Fibroblast of villous mesenchyme (primary cell): ENCODE measurements at places on chromosomes 3 and 15. TPM values are rescaled to one million over a fixed set of nuclear protein-coding genes. Genes with fewer than 3 reads are reported as not detected.

GRCh38 chr15:100259266-100259665, 82.5 kb downstream of the ADAMTS17 start:
- DNase-seq, result no peak

- DNase-seq, result no peak
These were observed 88.6 kb downstream of the IQCH start for GRCh38 chr15:67343206-67343605.

DNA sequence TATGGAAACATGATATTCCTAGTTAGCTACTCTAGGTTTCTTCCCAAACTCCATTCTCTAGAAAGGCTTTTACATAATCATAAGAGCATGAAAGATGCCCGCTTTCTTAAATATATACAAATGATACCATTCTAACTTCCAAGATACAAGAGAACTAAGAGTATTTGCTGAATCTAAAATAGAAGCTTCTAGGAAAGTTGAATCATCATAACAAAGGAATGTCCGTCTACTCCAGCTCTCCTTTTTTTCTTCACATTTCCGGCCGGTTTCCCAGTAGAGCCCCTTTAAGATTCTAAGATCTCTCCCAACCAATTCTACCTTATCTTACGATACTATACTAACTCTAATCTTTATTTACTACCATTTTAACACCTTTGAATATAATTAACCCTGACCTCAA, 60.1 kb downstream of the RAD18 start:
- no peak for DNase-seq

- peak; percentile 59 for DNase-seq
These were observed 10.4 kb downstream of the SLITRK3 start for GRCh38 chr3:165185707-165186327.

DNA sequence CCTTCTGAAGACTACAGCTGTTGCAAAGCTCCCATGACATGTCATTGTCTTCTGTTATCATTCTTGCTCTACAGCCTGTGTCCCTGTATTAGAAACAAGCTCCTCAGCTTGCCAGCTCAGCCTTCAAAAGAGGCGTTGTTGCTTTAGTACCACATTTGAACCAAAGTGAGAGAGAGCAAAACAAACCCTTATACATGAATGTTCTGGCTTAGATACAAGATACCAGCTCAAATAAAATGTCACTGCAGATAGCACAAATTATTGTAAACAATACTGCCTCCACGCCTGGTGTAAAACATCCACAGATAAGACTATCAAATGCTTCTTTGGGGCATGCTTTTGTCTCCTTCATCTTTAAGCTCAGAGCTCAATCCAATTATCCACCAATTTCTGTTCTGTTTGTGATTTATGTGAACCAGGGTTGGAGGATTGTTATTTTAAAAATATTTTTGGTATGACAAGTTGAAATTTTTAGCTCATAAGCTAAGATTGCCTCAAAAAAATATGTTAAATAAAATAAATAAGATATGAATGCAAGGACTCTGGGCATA, 403.6 kb upstream of the CDIN1 start:
- DNase-seq, result no peak

DNA sequence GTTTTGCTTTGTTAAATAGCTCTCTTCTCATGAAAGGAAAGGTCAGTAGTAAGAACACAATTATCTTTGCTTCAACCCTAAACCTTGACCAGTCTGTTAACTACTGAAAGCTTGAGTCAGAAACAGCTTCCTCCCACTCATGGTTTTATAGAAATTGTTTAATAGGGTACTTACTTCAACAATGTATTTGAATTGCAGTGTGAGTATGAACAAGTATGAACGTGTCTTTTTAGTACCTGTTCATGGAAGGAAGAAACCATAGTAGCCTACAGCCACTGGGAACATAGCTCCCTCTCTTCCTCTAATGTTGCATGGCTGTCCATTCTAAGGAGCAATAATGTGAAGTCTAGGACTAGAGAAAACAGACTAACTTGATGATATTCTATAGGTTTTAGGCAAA, 311.0 kb downstream of the MCTP2 start:
- no peak for DNase-seq

DNA sequence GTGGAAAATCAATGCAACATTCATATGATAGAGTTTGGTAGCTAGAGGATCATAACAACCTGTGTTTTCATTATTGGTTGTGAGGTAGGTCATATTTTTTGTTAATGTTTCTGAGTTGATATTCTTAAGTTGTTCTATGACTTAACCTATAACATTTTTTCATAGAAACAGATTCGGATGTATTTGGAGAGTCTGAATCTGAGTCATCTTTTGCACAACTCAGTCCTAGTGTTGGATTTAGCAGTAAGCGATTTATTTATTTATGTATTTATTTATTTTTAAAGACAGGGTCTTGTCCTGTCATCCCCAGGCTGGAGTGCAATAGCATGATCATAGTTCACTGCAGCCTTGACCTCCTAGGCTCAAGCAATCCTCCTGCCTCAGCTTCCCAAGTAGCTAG, 292.8 kb upstream of the ZNF717 start:
- DNase-seq, result no peak

DNA sequence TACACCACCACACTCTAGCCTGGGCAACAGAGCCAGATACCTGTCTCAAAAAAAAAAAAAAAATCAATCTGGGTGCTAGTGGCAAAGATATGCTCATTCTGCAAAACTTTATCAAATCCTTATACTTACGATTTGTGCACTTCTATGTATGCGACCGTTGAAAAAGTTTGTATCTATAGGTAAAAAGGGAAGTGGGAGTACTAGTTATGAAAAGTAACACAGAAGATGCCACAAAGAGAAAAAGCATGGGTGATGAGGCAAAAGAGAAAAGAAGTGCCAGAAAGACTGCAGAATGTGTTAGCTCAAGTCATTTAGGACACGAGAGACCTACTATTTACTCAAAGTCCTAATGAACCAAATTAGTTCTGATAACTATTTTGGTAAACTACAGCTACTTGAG, 407.8 kb downstream of the SHQ1 start:
- no peak for DNase-seq

The FXR1 gene
- 97.3 and 131 TPM in 2 replicates for total RNA-seq
